ENCODE measurements at places on chromosomes 11 and 22.

GRCh38 chr11:35223371-35223796 is 84.4 kb downstream of the CD44 start:
- DNase-seq, result no peak

- no peak for DNase-seq
Observed at GRCh38 chr11:36792996-36793914, 195.2 kb upstream of the RAG2 start.

DNA sequence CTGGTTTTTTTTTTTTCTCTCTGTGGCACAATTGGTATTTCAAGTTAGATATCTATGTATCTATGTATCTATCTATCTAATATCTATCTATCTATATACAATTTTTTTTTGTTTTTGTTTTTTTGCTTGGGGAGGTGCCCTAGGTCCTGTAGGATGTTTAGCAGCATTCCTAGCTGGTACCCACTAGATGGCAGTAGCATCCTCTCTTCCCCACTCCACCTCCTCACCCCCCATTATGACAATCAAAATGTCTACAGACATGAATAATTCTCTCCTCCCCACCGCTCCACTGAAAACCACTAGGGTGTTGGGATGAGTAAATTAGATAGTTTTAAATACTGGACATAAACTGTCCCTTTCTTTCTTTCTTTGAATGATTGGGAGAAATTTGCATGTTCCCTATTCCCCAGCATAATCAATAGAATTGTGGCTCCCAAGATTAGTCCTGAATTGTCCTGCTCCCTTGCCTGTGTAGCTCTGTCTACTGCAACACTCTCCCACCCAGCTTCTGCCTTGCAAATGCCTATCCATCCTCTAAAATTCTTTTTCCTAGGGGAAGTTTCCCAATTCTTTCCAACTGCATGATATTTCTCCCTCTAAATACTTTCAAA is 1152.4 kb downstream of the LRRC4C start:
- peak; percentile 15 for DNase-seq

GRCh38 chr11:114448749-114449482 is 9.6 kb downstream of the REXO2 start:
- peak; percentile 65 for DNase-seq

GRCh38 chr22:37183432-37184379 is 4.3 kb downstream of the C1QTNF6 start:
- DNase-seq, result no peak

DNA sequence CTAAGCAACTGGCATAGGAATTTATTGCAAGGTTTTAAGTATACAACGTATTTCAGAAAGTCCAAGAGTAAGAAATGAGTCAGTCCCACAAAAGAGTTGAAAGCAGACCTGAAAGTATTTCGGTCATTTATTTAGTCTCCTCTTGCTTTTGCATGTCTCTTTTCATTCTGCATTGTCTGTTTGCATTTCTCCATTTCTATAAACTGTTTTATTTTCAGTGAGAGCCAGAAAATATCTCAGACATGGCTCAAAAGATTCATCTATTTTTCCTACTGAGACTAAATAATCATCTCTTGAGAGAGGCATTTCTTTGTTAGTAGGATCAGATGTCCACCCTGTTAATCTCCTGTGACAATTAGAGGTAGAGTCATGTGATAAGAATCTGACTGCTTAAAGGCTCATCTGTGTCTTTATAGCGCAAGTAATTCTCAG is 219.1 kb upstream of the CCDC179 start:
- no peak for DNase-seq

DNA sequence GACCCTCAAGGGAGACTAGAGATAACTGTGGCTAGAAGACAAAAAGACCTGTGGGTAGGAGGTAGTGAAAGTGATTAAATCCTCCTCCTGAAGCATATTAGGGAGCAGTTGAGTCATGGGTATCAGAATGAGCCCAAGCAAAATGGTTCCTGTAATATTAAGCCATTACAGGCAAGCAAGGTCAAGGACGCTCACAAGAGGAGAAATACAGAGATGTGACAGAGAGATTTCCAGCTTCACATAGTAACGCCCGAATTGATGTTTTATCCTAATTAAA is 77.7 kb downstream of the FAM76B start:
- no peak for DNase-seq

GRCh38 chr11:20444535-20444934 is 57.0 kb downstream of the PRMT3 start:
- no peak for DNase-seq

GRCh38 chr11:131546218-131546895 is 175.9 kb downstream of the NTM start:
- DNase-seq, result no peak

Data from erythroblast (primary cell).